HCT116 (cell line): ENCODE measurements at places on chromosomes 7 and 10. TPM values are rescaled to one million over a fixed set of nuclear protein-coding genes. Genes with fewer than 3 reads are reported as not detected.

GRCh38 chr10:84166620-84167288, 6.8 kb upstream of the GPR15LG start:
- no peak for DNase-seq

DNA sequence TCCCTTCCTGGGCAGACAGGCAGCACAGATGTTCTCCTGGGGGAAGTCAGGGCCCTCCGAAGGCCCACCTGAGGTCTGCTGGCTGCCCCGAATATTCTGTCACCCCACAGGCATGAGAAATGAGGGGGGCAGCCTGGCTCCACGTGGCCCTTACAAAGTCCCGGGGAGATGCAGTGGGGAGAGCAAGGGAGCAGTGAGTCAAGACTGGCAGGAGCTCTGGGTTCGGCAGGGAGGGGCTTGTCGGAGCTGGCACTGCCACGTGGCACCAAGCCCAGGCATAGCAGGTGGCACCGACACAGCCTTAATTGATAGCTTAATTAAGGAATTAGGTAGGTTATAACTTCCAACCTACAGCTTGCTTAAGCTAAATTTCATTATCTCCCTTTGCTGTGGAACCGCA, 163.9 kb downstream of the USP6NL start:
- DNase-seq, result no peak

The CALY gene
- total RNA-seq, result 0.47 TPM

The PRF1 gene
- total RNA-seq, result 6.4 TPM

The GHRHR gene
- not detected for total RNA-seq

The CALML5 gene
- not detected for total RNA-seq

The SLC26A3 gene
- total RNA-seq, result 0.54 TPM

DNA sequence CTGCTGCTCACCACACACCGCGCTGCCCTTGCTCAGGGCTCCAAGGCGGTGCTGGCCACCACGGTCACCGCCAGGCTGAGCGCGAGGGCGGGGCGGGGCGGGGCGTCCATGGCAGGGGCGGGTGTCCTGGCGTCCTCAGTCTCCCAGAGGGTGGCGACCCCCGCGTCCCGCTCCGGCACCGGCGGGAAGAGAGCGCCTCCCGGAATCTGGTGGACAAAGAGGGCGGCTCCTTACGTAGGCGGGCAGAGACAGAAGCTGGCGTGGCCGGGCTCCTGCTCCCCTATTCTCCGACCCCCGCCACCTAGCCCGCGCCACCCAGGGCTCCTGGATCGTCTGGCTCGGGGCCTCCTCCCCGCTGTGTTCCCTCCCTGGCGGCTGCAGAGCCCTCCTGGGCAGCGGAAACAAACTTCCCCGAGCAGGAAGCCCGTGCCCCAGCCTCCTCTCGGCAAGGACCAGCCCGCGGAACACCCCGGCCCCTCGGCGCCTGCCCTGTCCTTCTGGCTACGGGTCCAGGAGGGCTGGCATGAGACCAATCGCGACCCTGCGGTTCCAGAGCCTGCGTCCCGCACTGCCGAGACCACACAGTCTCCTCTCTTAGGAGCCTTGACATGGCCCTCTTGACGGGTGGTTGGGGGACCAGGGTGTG, 133.8 kb upstream of the ZNF92 start:
- DNase-seq, result no peak

The NUTM2E gene
- 0.15 TPM for total RNA-seq

- DNase-seq, result no peak
Observed at GRCh38 chr7:1555046-1555812, 776 bp downstream of the TMEM184A start.

The CUBN gene
- 1.2 TPM for total RNA-seq

GRCh38 chr10:71001470-71001869, 113.1 kb upstream of the PCBD1 start:
- no peak for DNase-seq

GRCh38 chr7:44259547-44260457, 59.0 kb downstream of the YKT6 start:
- no peak for DNase-seq

The NRAP gene
- not detected for total RNA-seq

DNA sequence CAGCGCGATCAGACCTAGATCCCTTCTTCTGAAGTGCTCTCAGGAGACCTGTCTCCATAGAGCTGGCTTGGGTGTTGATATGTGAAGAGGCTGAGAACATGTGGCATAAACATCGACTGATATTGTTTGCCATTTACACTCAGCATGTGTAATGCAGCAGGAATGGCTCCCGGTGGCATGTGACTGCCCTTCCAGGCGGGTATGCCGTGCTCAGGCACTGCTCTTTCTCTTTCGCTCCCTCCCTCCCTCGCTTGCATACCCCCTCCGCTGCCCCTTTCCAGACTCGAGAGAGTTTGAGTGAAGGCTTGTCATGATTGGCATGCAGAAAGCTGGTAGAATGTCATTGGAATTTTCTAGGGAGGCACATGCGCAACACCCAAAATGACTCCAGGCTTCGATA, 107.3 kb upstream of the PDCD4 start:
- no peak for DNase-seq

- no peak for DNase-seq
Observed at GRCh38 chr7:113026941-113027340, 59.7 kb downstream of the GPR85 start.

The PRKCQ gene
- 0.54 TPM for total RNA-seq

The OPALIN gene
- not detected for total RNA-seq

The EMX2 gene
- total RNA-seq, result not detected

DNA sequence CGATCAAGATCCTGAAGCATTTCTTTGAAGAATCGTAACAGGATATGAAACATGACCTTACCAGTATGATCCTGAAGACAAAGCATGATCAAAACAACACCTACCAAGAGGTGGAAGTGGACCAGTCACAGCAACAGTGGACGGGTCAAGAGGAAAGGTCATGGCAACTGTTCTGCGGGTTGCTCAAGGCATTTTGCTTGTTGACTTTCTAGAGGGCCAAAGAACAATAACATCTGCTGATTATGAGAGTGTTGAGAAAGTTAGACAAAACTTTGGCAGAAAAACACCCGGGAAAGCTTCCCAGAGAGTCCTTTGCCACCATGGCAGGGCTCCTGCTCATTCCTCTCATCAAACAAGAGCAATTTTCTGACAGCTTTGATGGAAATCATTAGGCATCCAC, 65.6 kb upstream of the LRRC18 start:
- DNase-seq, result no peak

DNA sequence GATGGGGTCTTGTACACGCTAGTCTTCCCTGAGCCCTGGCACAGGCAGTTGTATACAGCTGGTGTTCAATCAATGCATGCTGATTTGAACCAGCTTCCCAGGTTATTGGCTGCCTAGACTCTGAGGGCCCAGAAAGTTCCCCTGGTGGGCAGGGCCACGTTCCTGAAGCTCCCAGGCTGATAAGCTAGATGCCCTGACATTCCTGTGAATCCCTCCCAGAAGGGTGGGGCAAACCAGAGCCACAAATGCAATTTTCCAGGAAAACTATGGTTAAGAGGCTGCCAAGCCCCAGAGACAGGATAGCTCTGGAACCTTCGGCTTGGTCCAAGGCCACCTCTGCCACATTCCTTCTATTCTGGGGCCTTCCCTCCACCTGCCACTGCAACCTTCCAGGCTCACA, 78.2 kb downstream of the FAM53B start:
- DNase-seq, result no peak
